Activated naive CD4-positive, alpha-beta T cell treated with anti-CD3 and anti-CD28 coated beads, Interleukin-2, amount 10 ng/mL, durations not matched to agents 5 hours and 36 hours (primary cell): ENCODE measurements at places on chromosomes 11 and 22. TPM values are rescaled to one million over a fixed set of nuclear protein-coding genes. Genes with fewer than 3 reads are reported as not detected.

Gene MUC6
- not detected for total RNA-seq

Gene DNAJB7
- not detected for total RNA-seq

Gene KREMEN1
- total RNA-seq = not detected

Gene NECTIN1
- 0.46 TPM for total RNA-seq

Gene ARHGAP20
- total RNA-seq = not detected

Gene PLAAT5
- total RNA-seq = not detected
